ENCODE measurements at places on chromosomes 1 and 21.

- DNase-seq = no peak
These were observed 18.5 kb upstream of the AADACL3 start for GRCh38 chr1:12697397-12697796.

GRCh38 chr1:9882296-9882944, 27.6 kb downstream of the CTNNBIP1 start:
- DNase-seq = no peak

DNA sequence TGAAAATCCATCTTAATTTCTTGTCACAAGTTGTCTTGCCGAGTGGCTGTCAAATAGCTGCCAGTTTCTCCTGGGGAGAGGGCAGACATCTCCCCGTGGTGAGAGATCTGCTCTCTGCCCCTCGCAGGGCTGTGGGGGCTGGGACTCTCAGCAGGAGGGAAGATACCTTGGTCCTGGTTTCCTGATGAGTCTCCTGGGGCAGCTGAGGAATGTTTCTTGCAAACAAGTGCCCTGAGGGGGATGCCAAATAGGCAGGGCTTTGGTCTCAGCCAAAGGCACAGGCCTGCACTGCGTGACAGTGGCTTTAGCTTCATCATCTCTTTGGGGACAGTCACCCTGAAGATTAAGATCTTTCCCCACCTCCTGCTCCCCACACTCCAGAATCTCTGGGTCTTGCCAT, 40.9 kb downstream of the SYT6 start:
- DNase-seq = no peak

- no peak for DNase-seq
These were observed 113.9 kb upstream of the ZNF648 start for GRCh38 chr1:182175361-182175931.

DNA sequence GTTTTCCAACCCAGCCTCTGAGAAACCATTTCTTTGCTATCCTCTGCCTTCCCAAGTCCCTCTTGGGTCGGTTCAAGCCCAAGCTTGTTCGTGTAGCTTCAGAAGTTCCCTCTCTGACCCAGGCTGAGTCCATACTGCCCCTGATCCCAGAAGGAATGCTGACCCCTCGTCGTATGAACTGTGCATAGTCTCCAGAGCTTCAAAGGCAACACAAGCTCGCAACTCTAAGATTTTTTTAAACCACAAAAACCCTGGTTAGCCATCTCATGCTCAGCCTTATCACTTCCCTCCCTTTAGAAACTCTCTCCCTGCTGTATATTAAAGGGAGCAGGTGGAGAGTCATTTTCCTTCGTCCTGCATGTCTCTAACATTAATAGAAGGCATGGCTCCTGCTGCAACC, 23.8 kb downstream of the EIF2D start:
- DNase-seq = no peak

GRCh38 chr1:32455958-32456357, 8.9 kb upstream of the ZBTB8B start:
- DNase-seq = no peak

GRCh38 chr1:203166192-203166940, 9.3 kb downstream of the MYBPH start:
- no peak for DNase-seq

DNA sequence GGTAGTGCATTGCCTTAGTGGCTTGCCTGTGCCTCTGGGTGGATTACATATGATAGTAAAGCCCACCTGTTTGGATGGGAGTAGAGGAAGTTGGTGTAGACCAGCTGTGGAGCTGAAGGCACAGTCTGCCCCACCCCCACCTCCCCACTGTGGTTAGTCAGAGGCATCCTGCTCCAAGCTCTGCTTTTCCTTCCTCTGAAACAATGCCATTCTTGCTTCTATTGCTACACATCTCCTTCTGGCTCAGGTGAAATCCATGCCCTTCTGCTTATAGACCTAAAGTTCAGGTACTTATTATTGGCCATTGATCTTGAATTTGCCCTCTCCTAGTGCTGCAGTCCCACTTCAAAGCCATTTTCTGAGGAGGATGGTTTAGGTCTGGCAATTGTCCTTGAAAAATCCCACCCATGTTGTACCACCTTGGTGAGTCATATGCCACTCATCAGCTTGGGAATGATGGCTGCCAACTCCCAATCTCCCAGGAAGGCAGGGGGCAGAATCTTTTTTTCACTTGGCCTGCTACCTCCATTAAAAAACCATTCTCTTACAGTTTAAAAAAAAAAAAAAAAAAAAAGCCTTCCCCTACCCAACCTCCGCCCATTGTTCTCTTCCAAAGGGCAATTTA, 6.7 kb upstream of the TXLNA start:
- no peak for DNase-seq

DNA sequence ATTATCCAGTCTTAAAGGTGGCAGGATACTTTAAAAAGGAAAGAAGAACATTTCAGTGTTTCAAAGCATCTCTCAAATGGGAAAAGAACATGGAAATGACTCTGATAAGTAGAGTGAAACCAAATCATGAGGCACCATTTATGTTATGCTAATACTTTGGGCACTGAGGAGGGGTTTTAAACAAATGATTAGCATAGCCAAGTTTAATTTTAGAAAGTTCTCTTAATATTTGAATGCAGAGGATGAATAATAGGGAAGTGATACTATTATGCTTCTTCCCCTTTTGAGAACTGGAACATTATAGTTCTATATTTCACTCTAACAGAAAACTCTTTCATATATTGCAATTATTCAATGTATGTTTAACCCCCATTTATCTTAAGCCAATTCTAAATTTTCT, 1181.9 kb upstream of the PRMT6 start:
- DNase-seq = no peak

GRCh38 chr1:153190373-153190772, 12.9 kb upstream of the LELP1 start:
- DNase-seq = no peak

DNA sequence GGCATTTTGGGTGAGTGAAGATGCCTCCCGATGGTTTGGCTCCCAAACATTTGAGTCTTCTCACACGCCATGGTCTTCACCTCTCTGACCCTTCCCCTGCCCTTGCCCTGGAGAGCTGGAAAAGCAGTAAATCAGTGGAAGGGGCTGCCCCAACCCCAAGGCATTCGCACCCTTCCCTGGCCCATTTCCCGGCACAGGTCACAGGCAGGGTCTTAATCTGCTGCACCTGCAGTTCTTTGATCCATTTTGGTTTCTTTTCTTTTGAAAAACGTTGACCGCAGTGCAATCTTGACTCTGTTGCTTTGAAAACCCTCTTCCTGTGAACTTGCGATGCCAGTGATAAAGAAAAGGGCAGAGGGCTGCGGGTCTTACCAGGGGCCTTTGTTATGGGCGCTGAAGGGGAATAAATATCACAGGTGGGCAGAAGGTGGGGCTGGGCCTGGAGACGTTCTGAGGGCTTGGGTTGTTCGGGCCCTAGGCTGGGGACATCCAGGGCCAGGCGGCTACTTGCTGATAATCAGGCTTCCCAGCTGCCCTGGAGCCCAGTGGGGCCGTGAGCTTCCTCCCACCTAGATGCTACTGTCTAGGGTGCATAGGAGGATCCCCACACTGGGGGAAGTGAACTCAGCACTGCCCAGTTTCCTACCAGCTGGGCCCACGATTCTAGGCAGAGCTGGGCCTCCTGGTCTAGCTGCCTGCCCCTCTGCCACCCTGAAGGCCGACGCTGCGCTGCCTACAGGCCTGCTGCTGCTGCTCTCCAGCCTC, 38.6 kb upstream of the EPS8L3 start:
- DNase-seq = no peak

GRCh38 chr1:149914545-149914944, 3.1 kb downstream of the SV2A start:
- no peak for DNase-seq

- DNase-seq = no peak
These were observed 33.6 kb upstream of the DISP1 start for GRCh38 chr1:222781251-222781650.

GRCh38 chr1:175400766-175401165, 208.2 kb upstream of the KIAA0040 start:
- no peak for DNase-seq

- no peak for DNase-seq
These were observed 6.4 kb upstream of the CSF1 start for GRCh38 chr1:109904105-109904817.

GRCh38 chr1:178530037-178530402, 17.1 kb downstream of the TEX35 start:
- DNase-seq = no peak

DNA sequence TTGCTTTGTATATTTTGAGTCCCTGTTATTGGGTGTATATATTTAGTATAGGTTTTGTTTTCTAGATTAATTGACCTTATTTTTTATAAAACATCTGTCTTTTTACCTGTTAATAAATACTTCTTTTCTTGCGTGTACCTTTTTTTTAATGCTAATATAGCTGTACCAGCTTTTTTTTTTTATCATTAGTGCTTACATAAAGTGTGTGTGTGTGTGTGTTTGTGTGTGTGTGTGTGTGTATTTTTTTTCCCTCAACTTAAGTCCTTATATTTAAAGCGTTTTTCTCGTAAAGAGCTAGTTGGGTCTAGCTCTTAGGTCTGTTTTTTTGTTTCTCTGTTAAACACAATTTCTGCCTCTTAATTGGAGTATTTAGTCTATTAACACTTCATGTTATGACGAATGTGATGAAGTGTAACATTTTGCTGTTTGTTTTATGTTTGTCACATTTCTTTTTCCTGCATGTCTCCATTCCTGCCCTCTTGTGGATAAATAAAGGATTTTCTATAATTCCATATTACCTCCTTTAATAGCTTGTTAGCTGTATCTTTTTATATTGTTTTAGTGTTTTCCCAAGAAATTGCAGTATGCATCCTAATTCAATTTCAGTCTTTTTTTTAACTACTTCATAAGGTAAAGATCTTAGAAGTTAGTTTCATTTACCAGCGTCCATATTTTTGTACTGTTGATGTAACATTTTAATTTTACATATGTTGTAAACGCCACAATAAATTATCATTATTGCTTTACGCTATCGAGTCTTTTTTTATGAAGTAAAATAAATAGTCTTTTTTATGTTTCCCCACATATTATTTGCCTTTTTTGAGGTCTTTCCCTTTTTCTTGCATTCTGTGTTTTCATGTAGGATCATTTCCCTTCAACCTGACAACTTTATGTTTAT, 4.3 kb downstream of the PRMT2 start:
- no peak for DNase-seq

GRCh38 chr1:156310962-156311361, 11.9 kb upstream of the VHLL start:
- no peak for DNase-seq

DNA sequence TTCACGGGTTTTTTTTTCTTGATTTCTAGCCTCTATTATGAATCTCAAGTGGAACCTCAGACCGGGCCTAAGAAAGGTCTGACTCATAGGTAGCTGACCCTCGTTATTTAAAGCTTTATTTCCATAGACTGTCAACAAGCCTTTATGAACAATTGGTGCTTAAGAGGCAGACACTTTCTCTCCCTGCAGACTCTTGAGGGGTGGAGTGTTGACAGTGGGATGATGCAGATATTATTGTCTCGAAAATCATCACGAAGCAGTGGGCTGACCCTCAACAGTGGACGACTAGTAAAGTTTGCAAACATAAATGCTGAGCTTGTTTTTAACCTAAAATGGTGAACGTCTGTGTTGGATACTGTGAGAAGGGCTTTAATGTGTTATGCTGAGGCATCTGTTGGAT, 1.8 kb downstream of the SFT2D2 start:
- DNase-seq = no peak

GRCh38 chr21:46264690-46265144, 20.7 kb downstream of the MCM3AP start:
- DNase-seq = no peak

DNA sequence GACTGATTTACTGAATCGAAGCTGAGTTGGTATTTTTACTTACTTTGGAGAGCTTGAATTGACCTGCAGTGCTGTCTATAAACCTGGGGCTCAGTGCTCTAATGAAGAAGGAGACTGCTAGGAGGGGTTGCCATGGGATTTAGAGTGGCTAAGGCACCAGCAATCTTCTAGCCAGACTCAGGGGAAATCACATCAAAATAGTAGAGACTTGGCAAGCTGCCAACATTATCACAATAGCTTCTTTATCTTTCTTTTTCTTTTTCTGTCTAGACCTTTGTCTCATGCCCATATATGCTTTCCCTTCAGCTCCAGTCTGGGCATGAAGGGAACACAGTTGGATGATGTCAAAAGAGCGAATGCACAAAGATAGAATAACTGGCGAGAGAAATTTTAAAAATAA, 301.1 kb upstream of the DPYD start:
- DNase-seq = no peak

GRCh38 chr1:19071674-19072281, 115.3 kb upstream of the IFFO2 start:
- DNase-seq = no peak

DNA sequence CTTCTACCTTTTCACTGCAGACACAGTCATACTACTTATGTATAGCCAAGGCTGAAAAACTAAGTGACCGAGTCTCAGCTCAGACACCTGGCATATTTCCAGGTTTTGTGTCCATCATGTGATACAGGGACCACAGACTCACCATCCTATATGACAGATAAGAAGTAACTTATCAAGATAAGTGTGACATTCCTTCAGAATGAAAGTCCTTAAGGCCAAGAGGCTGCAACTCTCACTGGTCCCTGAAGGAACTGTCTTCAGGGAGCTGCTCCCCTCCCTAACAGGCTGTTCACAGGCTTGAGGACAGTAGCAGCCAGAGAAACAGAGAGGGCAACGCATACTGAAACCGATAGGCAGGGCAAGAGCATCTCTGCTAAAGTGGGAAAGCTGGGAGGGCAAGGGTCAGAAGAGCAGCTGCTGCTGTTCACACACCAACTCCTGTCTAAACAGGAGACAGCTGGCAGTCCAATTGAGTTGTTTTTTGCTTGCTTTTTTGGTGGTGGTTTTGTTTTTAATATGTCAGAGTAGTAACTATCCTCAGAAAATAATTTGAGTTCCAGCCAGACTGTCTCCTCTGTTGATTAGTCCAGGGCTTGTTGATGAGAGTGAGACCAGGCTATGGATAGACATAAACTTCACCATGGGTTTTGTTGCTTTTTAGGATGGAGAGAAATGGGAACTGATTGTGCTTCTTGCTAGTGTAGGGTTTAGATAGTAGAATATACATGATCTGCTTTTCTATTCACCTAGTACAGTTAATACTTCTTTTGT, 67.7 kb downstream of the MACF1 start:
- DNase-seq = no peak

- no peak for DNase-seq
These were observed 178.9 kb upstream of the IVNS1ABP start for GRCh38 chr1:185495898-185496297.

DNA sequence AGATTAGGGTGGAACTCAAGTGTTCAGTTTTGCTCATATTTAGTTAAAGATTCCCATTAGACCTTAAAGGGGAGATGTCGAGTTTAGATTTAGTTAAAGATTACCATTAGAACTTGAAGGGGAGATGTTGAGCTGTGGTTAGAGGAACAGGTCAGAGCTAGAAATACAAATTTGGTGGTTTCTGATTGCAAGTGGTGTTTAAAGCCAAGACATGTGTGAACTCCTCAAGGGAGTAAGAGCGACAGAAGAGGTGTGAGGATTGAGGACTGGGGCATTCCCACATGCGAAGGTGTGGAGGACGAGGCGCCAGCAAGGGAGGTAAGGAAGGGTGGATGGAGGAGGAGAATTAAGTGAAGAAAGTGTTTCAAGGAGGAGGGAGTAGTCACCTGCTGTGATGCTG, 168.6 kb downstream of the IER5 start:
- no peak for DNase-seq

All from left renal pelvis (tissue), 4 donors.